NCI-H1105 treated with DMSO at 0.1 percent for 48 hours (cell line): ENCODE measurements at places on chromosomes 16 and 17.

DNA sequence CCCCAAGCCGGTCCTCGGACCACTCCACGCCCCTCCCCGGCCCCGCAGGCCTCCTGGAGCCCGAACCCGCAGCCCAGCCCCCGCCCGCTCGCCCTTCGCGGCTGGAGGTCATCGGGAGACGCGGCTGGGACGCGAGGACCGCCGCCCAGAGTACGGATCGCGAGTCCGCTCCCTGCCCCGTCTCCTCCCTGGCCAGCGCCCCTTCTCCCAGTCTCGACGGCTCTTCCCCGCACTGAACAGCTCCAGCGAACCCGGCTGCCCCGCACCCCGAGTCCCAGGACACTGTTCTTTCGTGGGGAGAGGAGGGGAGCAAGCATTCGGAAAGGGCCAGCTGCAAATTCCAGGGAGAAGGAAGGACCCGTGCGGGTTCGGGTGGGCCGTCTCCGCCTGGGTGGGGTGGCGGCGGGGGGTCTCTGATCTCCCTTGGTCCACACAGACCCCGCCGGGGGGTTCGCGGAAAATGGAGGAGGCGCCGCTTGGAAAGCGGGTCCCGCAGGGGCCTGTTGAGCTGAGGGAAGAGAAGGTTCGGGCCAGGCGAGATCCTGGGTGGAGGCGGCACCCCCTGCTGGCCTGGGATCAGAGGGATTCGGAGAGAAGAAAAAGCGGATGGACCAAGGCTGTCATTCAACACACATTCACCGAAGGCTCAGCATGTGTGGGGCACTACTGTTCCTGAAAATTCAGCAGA is 632 bp upstream of the RTN4RL1 start:
- peak; percentile 19 for DNase-seq

- no peak for DNase-seq
These were observed 266.4 kb downstream of the MAF start for GRCh38 chr16:79334127-79334526.

DNA sequence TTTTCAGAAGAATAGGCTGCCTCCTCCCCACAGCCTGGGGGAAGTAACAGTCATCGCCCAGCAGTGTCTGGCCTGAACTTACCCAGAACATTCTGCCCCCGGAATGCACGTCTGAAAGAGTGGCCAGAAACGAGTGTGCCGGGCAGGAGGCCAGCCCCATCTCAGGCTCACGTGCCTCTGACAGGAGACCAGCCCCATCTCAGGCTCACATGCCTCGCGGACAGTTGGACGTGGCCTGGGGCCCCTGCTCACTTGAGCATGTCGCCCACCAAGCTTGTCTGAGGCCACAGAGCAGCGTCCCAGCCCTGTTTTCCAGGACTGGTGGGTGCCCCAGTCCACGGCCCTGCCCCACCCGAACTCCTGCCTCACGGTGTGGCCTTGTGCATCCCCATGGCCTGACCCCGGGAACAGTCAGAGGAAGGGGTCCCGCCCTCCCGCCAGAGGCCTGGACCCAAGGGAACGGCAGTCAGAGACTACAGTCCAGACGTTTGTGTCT is 16.3 kb upstream of the CDH15 start:
- DNase-seq, result no peak

DNA sequence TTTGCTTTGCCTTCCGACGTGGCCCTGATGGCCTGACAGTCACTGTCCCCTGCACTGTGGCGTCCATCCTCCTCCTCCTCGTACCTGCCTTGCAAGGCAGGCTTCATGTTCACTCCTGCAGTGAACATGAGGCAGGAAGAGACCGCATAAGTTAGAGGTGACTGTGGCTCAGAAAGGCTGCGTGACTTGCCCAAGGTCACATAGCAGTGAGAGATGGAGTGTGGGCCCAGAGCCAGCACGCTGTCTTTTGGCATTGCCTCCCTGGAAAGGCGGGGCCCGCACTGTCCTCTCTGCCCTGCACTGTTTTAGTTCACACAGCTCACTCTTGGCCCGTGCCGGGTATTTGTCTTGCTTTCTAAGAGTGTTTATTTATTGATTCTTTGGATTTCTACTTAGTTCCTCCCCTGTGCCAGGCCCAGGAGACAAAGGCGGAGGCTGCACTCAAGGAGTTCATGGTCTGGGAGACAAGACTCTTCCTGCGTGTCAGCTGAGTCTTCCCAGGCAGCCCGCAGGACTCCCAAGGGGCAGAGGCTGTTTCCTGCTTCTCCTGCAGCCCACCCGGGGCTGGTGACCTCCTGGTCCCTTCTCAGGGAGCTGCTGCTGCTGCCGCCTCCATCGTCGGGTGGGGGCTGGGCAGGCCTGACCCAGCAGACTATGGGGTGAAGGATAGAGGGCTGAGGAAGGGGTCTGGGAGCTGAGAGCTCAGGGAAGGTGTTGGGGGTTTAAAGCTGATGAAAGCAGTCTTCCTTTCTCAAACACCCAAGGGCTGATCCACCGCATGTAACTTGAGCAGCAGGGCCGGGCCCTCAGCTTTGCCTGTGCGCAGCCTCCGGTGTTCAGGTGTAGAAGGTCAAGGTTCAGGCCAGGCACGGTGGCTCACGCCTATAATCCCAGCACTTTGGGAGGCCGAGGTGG is 12.7 kb downstream of the CYGB start:
- DNase-seq, result no peak

DNA sequence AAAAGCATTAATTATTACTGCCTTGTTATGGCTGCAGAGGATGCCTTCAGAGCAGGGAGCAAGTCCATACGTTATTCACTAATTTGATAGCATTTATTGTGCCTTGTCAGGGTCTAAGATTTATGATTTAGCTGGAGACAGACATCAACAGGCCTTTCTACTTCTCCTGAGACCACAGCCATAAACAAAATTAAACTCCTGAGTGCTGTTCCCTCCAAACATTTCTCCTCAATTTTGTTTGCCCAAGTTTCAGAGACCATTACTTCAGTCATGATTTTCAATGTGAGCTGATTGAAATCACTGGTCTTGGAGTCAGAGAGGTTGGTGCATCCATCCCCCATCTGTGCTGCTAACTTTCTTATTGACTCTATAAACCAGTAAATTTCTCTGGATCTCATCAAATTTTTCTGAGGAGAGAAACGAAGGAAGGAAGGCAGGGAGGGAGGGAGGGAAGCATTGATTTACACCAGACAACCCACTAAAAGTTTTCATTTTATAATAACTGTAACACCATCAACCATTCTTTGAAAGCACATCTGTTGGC is 423.6 kb upstream of the CDH11 start:
- no peak for DNase-seq

- DNase-seq, result peak; percentile 19
These were observed 87.4 kb downstream of the RAP1GAP2 start for GRCh38 chr17:2883544-2884213.
